Smooth muscle cell of the brain vasculature (primary cell): ENCODE measurements at places on chromosomes 7 and 10.

DNA sequence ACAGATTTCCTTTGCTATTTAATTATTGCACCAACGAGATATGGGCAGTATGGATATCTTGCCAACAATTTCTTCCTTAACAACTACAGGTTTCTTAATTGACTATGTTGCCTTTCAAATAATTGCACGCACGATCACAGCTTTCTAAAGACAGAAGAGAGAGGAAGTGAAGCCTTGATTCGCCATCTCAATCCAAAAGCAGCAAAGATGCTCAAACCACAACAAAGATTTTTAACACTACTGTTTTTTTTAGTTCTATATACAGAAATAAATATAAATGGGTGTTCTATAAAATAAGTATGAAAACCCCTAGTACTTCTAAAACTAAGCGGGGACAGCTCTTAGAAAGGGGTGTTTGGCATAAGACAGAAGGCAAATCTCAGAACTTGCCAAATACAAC lies 251.3 kb downstream of the SFMBT2 start:
- no peak for DNase-seq

DNA sequence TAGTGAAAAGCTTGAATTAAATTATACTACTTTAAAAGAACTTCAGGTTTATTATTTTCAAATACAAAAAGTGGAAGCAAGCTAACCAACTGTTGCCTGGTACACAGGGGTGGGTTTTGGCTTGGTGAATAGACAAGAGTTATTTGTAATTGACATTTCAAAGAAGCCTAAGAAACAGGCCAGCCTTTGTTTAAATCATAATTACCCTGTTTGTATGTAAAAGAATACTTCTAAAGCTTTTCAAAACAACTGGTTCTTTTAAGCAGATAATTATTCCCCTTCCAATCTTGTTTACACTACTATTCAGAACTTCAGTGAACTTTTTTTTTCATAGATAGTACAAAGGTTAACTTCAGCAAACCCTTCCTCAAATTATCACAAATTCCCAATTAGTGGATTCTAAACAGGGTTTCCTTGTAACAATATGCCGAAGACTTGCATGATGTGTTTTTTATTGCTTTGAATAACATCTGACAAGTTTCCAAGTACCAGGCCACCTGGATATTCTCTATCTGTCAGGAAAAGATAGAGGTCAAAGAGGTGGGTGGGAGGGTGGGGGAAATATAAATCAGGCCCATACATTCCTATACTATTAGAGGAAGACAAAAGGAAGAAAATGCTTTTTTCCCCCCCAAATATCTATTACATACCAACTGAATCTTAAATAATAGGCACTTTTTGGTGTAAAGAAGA lies 20.4 kb downstream of the SSMEM1 start:
- DNase-seq: no peak

DNA sequence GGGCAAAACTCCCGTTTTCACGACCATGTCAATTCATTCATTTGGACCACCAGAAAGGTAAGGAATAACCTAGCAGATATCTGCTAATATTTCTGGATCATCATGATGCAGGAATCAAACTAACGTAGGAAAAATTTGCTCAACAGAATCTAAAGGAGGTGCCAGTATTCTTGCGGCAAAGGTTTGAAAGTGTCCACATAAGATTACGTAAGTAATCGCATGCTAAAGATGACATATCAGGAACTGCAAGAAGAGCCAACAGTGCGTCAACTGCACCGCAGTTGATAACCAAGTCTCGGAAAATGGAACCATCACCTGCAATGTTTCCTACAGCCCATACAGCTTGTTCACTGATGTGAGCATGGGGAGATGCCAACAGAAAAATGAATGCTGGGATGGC lies 194.1 kb upstream of the ZNF804B start:
- DNase-seq: no peak

- no peak for DNase-seq
Measured at GRCh38 chr10:61390851-61391250, 62.3 kb downstream of the TMEM26 start.

GRCh38 chr7:101964680-101965452 lies 147.4 kb downstream of the CUX1 start:
- DNase-seq: no peak
